ENCODE measurements at places on chromosomes 4 and X.

- no peak for DNase-seq
Measured at GRCh38 chr4:184807797-184808712, 17.7 kb downstream of the ACSL1 start.

DNA sequence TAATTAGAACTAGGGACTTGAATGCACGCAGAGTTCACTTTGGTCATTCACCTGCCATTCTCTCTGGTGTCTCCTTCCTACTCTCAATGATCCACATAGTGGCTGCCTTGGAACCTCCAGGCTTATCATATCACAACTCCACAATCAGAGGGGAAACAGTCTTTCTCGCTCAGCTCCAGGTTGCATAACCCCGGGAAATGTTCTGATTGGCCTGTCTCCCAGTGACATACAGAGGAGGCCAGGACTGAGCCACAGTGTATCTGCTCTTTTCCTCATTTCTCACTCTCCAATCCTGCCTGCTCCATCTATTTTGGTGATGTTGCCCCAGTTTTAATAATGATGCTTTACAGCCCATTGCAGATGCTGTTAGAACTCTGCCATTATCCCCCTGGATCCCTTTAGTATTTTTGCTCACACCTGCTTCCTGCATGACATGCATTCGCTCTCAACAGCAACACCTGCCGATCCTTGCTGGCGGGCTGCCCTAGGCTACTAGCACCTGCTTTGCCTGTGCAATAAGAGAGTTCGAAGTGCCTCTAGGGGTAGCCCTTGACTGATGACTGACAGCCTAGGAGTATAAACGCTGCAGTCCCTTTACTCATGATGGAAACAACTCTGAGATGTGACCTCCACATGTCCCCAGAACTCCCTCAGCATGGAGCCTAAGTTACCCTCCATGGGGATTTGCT is 211.3 kb upstream of the RPS6KA3 start:
- no peak for DNase-seq

GRCh38 chrX:80423744-80424143 is 3.5 kb downstream of the TENT5D start:
- no peak for DNase-seq

- no peak for DNase-seq
Measured at GRCh38 chr4:163922302-163922701, 427.8 kb downstream of the TMA16 start.

DNA sequence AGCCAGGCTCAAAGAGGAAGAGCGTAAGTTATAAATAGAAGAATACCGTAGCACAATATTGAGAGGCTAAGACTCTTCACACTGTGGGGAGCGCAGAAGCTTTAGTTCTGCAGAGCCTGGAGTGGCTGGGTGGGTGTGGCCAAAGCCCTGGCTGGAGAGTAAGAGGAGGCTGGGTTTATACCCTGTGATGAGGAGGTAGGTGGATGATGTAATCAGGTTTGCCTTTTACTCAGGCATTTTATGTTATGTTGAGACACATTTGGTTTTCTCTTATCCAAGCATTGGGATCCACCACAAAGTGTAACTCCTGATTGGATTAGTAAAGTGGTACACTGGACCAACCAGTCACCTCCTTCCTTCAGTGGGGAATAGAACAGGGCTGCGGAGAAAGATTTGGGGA is 13.9 kb downstream of the CDS1 start:
- DNase-seq, result no peak

GRCh38 chrX:39493168-39493567 is 604.6 kb downstream of the BCOR start:
- DNase-seq, result no peak

GRCh38 chr4:168129046-168129772 is 36.9 kb downstream of the ANXA10 start:
- no peak for DNase-seq

GRCh38 chrX:42047886-42048285 is 124.5 kb upstream of the CASK start:
- no peak for DNase-seq

GRCh38 chrX:136159611-136160025 is 12.3 kb downstream of the FHL1 start:
- no peak for DNase-seq

DNA sequence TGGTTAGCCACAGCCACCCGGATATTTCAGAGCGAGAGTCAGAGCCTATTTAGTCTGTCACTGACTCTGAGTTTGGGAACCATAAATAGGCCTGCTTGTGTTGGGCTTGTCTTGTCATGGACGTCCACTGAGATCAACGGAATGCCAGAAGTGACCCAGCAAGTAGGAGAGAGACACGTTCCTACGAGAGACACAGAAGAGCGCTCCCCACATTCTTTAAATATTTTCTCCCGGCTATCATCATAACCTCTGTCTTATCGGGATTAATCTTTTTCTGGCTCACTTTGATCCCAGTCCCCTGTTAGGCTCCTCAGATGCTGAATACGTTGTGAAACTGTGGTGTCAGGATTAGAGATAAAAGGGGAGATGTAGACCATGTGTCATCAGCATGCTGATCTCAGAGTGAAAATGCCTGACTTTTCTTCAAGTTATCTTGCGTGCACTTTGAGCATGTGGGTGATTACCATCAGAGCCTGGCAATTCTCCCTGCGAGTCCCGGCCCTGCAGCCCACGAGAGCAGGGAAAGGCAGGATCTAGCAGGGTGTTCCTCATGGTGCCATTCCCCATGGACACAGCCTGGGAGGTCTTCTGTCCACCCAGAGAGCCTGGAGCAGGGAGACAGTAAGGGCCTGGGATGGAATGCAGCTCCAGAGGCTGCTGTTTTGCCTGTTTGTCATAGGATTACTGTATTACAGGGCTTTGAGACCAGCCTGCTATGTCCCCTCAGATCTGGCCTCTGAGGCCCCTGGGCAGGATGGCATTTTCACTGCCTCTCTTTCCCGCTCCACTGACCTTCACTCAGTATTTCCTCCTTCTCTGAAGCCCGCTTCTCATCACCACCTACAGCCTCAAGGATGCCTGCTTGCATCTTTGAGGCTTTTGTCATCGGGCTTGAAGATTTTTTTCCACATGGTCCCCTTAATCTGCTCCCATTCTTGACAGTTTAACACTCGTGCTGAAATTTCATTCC is 2.8 kb upstream of the TENM3 start:
- DNase-seq, result no peak

GRCh38 chr4:108171339-108172230 is 2.9 kb upstream of the LEF1 start:
- peak; percentile 51 for DNase-seq

DNA sequence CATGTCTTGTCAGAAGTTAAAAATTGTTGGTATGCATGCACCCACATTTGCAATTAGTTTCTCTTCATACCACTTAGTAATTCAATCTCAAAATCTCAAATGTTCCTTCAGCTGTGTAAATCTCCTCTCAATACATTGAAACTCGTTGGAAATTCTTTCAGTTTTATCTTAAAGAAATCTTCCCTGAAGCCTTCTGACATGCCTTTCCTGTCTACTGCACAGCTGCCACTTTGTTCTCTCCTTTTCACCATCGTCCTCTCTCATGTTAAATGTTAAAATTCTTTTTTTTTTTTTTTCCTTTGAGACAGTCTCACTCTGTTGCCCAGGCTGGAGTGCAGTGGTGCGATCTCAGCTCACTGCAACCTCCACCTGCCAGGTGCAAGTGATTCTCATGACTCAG is 30.9 kb downstream of the MCUB start:
- no peak for DNase-seq

- no peak for DNase-seq
Measured at GRCh38 chr4:17665346-17665745, 50.9 kb downstream of the MED28 start.

DNA sequence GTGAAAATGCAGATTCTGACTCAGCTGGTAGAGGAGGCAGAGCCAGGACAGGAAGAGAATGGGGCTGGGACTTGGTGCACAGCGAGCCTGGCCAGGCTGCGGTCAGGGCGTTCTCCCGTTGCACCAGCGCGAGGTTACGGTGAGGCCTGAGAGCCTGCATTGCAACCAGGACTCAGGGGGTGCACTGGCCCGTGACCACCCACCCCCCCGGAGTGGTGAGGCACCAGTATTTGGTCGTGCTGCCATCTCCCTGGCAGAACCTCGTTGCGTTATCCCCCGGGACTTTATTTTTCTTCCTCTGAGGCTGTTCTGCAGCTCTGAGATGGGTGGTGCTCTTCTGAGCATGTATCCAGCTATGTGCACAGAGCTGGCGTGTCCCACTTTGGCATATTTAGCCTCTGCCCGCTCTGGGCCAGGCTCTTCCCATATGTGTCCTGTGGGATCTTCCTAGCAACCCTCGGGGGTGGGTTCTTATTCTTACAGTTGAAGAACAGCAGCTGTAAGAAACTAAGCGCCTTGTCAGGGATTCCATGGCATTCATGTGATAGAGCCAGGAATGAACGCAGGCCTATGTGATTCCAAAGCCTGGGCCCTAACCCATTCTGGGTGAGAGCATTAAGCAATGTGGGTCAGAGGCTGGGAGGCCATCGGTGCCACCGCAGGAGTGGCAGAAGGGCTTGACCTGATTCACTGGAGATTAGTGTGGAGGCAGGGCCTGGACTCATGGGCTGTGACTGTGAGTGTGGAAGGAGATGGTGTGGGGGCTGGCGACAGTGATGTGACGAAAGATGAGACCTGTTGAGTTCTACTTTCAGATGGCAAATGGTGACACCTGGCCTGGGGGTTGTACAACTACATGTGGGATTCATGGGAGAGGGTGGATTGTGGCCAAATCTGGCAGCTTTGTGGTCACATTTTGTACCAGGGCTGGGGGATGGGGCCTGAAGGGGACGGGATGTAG is 3.1 kb downstream of the TADA2B start:
- no peak for DNase-seq

- DNase-seq, result no peak
Measured at GRCh38 chr4:1821679-1822567, 28.8 kb downstream of the FGFR3 start.

- DNase-seq, result no peak
Measured at GRCh38 chr4:76752861-76753501, 145.0 kb downstream of the SOWAHB start.

GRCh38 chrX:18098763-18099162 is 121.9 kb downstream of the BEND2 start:
- DNase-seq, result no peak

DNA sequence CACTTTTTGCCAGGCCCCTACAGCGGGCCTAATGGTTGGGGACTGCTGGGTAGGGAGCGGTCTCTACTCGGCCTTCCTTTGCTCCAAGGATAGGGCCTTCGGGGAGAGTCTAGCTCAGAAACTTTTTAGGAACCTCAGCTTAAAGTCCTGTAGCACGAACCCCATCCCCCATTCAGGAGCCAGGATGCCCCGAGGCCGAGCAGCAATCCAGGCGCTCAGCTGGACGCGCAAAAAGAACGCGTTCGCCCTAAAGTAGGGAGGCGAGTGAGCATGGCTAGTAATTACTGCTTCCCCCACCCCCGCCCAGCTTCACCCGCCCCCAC is 9.7 kb downstream of the POU4F2 start:
- no peak for DNase-seq

DNA sequence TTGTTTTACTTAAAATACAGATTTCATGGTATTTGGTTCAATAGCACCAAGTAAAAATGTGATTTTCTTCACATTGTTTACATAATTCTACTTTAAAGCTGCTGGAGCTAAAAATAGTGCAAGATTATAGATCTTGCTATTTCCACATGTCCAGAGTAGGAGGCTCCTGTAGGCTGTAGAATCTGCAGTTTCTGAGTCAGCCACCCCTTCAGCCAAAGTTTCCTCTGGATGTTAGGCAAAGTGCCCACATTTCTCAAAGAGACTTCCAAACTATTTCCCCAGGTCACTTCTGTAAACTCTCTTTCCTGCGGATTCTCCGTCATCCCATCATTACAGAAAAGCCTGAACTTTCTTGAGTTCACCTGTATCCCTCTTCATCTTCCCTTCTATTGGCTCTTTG is 342.5 kb upstream of the FSTL5 start:
- DNase-seq, result no peak

GRCh38 chr4:145815027-145815612 is 123.5 kb downstream of the ZNF827 start:
- no peak for DNase-seq

DNA sequence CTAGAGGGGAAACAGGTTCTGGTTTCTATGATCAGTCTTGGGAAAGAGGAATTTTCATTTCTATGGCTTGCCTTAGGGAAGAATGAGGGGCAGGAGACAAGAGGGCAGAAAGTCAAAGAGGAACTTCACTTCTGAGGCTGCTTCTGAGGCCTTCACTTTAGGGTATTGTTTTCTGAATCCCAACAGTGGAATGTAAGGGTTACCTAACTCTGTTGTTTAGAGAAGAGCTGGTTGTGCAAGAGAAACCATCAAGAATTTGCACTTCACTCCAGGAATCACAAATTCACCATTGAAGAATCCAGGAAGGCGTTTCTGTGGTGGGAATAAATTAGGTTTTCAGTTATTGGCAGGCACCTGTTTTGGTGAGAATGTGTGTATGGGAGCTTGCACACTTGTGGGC is 126.7 kb upstream of the AMOT start:
- no peak for DNase-seq

- DNase-seq, result no peak
Measured at GRCh38 chrX:137587151-137587550, 21.2 kb downstream of the ZIC3 start.

DNA sequence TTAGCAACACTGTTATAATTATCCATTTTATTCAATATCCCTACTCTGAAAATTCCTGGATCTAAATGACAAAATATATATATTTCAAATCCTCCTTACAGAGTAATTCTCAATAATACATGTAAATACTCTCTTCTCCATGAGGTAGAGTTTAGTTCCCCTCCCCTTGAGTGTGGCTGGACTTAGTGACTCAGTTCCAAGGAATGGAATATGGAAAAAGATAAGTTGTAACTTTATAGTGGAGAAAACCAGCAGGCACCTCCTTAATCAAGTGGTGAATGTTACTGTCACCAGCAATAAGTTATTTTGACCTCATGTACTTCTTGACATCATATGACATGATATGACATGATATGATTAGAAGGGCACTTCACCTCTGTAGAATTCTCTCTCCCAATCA is 302.0 kb downstream of the RAB28 start:
- DNase-seq, result no peak

DNA sequence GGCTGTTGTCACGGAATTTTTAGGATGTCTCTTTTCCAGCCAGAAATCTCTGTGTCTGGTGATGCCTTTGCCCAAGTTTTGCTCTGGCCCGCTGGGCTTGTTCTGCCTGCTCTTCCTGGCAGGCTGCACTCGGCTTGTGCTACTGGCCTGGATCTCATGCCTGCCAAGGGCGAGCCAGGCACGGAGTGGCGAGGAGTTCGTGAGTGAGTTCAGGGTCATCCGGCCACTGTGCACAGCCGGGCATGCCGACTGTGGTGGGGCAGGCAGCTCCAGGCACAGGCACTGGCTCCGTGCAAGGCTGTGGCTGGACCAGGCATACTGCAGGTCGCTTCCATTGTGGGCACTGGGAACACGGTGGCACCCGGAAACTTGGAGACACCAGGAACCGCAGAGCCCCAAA is 129.1 kb downstream of the ARHGAP10 start:
- no peak for DNase-seq

Measured in stimulated activated CD4-positive, alpha-beta T cell treated with anti-CD3 and anti-CD28 coated beads, Interleukin-12 subunit alpha, Interleukin-12 subunit beta, amount 100 ng/mL, for 48 hours (primary cell).